Central memory CD8-positive, alpha-beta T cell (primary cell): ENCODE measurements at places on chromosomes 2 and 18.
A peak's percentile ranks its signal among the peaks of the same experiment; 100 is the strongest.

DNA sequence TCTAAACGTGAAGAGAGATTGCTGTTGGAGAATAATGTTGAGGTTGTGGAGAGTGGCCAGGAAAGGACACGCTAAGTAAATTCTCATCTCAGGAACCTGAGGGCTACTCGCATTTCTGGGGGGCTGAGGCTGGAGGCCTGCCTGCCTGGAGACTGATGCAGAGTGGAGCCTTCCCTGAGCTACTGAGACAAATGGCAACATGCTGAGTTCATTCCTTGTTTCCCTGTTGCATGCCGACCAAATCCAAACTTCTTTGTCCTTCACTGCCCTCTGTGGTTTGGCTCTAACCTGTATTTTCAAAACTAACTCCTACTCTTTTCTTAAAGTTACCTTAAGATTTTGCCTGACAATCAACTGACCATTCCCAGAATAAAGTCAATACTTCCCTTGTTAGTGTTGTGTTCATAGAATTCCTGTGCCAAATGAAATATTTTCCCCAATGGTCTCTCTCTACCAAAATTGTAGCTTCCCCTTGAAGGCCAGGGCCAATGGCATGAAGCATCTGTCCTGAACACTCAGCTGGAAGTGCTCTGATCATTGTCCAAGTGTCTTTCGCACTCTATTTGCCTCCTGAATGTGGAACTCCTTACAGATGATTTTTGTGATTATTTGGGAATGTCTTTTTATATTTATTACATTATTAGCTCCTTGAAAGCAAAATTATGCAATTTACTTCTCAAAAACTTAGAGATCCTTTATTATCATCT, 1085.6 kb downstream of the SOCS6 start:
- no peak for DNase-seq

GRCh38 chr2:134466141-134466540, 212.3 kb downstream of the MGAT5 start:
- DNase-seq = no peak

- no peak for DNase-seq
Measured at GRCh38 chr2:222504719-222505118, 80.4 kb downstream of the SGPP2 start.

DNA sequence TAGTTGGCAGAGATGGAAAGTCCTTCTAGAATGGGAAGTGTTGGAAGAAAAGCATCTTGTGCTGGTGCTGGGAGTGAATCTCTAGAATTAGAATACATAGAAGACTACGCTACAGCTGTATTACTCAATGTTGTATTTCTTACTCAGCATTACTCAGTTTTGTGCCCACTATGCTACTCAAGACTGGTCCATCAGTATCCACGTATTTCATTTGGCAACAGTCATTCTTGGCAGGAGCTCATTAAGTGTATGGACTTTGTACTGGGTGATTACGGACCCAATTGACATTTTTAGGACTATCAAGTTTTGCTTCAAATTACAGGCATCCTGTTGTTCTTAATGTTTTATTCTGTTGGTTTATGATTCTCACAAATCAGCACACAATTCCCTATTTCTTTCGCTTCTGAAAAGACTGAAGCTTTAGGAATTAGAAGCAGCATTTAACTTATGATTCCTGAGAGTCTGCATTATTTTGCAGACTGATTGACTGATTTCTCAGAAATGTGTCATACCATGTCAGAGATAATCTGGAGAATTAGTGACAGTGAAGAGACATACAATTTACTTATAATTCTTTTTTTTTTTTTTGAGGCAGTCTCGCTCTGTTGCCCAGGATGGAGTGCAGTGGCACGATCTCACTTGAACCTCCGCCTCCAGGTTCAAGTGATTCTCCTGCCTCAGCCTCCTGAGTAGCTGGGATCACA, 136.9 kb downstream of the MYO3B start:
- no peak for DNase-seq

- DNase-seq = no peak
Measured at GRCh38 chr2:144240656-144241339, 279.1 kb downstream of the ZEB2 start.

DNA sequence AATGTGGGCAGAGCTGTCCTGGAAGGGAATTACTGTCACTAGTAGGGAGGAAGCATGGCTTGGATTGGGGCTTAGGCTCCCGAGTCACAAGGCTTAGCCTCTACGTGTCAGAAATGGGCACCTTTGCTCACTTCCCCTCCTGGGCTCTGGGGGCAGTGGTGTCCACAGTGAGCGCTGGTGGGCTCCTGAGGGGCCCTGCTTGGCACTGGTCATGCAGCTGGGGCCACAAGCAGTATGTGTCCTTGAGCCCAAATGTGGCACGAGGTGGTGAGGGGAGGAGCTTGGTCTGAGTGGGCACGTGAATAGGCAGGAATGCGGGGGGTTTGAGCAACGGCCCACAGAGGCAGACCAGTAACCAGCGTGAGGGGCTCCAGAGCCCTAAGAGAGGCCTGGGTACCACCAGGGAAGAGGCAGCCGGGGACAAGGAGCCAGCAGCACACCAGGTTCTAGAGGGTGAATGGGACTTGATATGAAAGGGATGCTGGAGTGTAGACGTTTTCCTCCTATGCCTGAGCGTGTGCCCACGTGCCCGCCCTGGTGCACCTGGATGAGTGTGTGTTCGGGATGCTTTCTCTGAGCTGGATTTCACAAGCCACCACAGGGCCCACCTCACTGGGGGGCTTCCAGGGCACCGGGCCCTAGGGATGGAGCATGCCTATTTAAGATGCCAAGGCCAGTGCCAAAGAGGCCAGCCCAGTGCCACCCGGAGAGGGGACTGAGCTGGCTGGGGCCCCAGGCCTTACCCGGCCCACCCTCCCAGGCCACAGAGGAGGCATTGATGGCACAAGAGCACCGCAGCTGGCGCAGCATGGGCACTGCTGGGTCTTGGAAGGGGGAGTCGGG, 22.8 kb upstream of the PTMA start:
- DNase-seq = no peak

GRCh38 chr18:58227361-58227930, 183.4 kb downstream of the NEDD4L start:
- DNase-seq = no peak

DNA sequence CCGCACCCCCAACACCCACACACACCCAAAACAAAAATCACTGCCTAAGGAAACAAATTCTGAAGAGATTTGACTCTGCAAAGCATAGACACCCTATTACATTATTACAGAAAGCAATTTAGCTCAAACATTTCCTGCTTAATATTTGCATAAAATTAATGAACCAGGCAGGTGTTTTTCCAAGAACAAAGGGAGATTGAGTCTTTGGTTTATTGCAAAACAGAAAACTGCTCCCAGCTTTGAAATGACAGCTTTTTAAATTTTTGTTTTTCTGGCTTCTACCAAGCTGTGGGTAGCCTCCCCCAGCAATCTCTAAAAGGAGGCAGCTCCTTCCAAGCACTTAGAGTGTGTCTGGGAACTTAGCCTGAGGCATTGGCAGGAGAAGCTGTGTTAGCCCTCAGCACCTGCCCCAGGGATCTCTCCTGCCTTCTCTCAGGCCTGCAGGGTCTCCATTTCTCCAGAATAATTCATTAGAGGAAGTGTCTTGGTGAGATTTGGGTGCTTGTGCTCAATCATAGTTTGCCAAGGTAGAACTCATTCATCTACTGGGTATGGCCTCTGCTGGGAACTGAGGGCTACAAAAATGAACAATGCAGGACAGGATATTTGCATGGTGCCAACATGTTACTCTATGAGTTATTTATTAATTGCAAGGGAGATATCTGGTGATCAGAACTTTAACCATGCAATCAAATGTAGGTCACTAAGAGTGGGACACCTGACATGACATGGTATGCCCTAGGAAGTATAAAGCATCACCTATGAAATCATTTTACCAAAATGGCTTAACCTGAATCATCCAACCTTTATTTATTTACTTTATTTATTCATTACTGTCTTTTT, 58.7 kb downstream of the B3GNT2 start:
- no peak for DNase-seq

- DNase-seq = no peak
Measured at GRCh38 chr2:73035899-73036711, 35.4 kb downstream of the SFXN5 start.

DNA sequence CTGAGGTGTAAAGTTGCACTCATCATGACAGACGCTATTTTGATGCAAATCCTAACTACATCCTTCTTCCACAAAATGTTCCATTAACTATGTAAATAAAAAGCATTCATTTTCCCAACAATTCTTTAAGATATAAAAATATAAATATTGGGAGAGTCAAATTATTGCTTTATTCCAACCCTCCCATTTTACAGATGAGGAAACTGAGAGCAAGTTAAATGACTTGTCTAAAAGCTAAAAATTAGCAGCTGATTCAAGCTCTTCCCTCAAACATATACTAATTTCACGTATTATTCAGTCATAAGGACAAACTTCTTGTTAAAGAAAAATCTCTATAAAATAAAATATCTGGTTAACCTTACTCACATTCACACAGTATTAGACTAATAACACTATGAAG, 16.8 kb downstream of the KDSR start:
- DNase-seq = no peak

GRCh38 chr2:112584134-112584890, at the start of gene CHCHD5:
CHCHD5 (plus strand) TSS chr2:112584609; CDS start chr2:112584648, 39 bp downstream.
- DNase-seq = peak; percentile 85

GRCh38 chr2:85421260-85422071, 3.0 kb downstream of the SH2D6 start:
- no peak for DNase-seq

DNA sequence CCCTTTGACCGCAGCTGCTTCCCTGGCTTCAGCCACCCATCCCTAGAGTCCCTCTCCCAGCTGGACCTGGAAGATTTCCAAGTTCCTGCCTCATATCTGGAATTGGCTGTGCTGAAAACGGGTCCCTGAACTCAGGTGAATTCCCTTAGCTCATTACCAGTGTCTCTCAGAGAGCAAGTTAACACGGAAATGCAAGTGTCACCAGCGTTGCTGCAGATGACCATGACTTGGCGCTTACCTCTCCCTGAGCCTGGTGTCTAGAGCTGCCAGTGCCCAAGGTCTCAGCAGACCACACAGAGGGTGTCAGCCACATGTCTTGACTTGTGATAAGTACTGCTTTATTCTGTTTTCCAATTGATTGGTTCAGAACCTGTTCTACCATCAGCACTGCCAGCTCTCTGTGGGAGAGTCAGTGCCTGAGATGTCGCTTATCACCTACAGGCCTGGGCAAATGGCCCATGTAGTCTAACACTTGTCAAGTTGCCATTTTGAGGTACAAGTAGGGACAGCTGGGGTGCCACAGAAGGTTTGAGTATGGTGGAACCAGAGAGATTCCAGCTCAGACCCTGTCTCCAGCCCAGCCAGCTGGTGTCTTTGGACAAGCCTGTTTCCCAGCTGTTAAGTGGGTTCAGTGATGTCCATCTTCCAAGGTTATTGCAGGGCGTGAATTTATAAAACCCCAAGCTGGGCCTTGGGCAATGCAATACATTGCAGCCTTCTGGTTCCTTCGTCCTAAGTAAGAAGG, 48.7 kb downstream of the LYPD1 start:
- DNase-seq = no peak

DNA sequence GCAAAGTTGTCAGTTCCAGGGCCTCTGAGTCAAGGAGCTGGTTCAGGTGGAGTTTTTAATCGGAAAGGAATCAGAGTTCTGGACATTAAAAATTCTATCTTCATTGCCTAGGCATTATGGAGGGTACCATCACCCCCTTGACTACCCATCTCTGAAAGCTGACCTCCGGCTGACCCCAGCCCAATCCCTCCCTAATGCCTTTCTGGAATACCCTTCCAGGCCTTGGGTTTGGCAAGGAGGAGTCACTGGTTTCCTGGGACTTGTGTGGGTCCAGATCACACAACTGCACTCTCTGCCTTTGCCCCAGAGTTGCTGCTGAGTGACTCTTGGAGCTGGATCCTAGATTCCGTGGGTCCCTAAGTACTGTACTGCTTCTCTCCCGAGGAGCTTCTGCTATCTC, 1.0 kb upstream of the OSR1 start:
- no peak for DNase-seq

DNA sequence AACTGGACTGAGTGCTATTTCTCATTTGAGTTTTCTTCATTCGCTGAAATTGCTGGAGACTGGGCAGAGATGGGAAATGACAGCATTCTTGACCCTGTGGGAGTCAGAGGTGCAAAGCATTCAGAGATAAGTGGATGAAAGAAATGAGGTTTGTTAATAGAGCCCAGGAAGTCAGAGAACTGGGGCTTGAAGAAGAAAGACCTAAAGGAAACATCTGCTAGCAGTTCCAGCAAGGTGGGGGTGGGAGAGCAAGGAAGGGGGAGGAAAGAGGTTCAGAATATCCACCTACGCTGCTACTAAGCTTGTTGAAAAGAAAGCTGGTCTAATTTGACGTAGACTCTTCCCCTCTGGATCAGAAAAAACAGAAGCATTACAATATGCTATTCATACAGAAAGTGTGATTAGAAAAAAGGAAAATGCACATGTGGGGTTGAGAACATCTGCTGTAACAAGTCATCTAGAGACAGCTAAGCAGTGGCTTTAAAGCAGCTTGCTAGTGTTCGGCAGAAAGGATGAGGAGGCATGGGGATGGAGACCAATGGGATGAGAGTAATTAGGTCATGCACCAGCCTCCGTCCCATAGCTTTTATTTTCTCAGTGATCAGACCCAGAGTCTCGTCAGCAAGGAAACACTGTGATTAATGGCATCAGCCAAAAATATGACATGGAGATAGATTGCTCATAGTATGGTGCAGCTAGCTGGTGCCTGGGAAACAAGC, 29.7 kb downstream of the NAB1 start:
- no peak for DNase-seq

DNA sequence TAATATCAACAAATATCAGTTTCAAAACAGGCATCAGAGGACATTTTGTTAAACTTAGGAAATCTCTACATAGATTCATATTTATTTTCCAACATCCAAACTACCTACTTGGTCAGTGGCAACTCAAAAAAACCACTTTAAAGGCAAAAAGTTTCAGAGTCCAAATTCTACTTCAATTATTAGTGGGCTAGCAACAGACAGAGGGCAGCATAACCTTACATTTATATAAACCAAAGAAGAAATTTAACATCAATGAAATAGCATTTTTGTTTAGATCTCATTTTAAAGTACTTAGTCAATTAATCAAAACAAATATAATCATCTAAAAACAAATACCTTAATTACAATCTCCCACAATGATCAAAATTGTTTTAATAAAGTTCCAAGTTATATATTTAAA, 33.3 kb downstream of the RTTN start:
- no peak for DNase-seq

DNA sequence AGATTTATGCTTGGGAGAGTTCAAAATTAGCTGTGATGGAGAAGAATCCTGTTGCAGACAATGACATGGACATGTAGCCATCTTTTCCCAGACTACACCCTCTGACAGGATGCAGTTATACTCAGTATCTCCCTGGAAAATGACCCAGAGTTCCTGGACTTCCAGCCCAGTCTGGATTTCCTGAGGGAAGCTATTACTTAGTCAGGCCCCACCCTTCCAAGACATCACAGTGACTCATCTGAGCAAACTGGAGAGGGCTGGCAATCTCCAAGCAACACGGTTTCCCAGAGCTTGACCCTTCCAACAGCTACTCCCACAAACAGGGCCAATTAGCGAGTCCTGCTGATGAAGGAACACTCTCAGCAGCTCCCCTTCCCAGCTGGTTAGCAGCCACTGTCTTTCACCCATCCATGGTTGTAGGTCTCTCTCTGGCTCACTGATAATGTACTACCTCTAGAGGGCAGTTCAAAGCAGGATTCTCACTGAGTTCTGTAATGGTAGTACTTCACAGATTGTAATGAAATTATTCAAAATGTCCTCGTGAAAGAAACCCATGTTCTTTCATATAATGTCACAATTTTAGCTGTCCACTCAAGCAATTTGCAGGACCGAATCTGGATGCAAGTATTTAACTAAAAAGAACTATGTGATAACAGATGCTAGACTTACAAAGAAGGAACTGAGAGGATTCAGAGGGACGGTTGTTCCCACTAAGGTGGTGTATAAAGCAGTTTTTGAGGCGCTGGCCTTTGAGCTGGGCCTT, 110.2 kb downstream of the MDH1 start:
- DNase-seq = no peak
